Dorsolateral prefrontal cortex (tissue), 122 donors: ENCODE measurements at places on chromosomes 6 and 20.

- DNase-seq: peak; percentile 84
Measured at GRCh38 chr6:31795616-31796298, at the start of gene VARS1. Gene VARS1 (minus strand): TSS chr6:31795752. CDS start chr6:31795217, 535 bp downstream.

DNA sequence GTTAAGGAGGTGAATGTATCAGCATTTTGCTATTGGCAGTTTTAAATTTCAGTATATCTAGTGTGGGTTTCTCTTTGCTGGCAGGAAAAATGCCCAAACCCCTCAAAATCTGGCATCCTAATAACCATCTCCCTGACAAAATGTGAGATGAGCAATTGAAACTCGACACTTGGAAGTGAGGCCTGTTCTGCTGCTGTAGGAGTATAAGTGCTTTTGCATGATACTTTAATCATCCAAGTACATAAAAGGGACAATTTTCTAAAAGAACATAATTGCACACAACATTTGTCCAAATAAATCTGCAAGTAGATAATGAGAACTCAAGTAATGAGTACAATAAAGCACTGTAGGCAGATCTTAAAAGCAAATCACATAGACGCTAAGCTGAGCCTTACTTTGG is 36.5 kb downstream of the LAMP5 start:
- no peak for DNase-seq

- DNase-seq: no peak
Measured at GRCh38 chr6:12313306-12313991, 23.3 kb downstream of the EDN1 start.

GRCh38 chr6:163427498-163428254 is 13.2 kb downstream of the QKI start:
- DNase-seq: no peak

DNA sequence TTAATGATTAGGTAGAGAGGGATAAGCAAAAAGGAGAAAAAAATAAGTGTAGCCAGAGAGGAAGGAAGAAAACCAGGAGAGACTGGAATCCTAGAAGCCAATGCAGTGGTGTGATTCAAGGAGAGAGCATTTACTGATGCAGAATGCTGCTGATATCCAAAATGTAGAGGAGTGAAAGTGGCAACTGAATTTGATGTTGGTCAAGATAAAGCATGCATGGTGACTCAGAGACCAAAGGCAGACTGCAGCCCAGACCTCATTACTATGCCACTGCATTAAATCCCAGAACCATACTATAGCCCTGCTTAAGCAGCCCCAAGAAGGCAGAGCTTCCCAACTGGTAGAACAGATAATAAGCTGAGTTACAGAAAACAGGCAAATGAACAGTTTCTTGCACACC is 15.8 kb downstream of the KLHL32 start:
- no peak for DNase-seq

DNA sequence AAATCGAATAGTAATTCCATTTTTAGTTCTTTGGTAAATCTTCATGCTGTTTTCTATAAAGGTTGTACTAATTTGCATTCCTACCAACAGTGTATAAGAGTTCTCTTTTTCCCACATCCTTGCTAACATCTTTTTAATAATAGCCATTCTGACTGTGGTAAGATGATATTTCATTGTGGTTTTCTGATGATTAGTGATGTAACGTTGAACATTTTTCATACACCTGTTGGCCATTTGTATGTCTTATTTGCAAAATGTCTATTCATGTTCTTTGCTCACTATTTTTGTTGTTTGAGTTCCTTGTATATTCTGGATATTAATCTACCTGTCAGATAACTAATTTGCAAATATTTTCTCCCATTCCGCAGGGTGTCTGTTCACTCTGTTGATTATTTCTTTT is 64.5 kb downstream of the LIN28B start:
- DNase-seq: no peak

DNA sequence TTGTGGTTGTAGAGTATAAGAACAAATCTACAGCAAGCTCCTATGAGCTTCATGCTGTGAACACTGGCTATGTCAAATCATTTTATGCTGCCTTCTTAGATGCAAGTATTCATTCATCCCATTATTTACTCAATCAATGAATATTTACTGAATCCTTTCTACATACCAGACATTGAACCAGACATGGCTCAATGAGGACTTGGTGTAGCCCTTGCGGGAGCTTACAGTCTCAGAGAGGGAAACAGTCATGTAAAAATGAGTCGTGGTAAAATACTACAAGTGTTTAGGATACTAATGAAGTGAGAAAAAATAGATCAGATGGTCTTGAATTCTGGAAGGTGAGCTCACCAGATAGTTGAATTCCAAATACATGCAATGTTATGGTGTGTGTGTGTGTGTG is 44.8 kb upstream of the ENPP1 start:
- DNase-seq: no peak

DNA sequence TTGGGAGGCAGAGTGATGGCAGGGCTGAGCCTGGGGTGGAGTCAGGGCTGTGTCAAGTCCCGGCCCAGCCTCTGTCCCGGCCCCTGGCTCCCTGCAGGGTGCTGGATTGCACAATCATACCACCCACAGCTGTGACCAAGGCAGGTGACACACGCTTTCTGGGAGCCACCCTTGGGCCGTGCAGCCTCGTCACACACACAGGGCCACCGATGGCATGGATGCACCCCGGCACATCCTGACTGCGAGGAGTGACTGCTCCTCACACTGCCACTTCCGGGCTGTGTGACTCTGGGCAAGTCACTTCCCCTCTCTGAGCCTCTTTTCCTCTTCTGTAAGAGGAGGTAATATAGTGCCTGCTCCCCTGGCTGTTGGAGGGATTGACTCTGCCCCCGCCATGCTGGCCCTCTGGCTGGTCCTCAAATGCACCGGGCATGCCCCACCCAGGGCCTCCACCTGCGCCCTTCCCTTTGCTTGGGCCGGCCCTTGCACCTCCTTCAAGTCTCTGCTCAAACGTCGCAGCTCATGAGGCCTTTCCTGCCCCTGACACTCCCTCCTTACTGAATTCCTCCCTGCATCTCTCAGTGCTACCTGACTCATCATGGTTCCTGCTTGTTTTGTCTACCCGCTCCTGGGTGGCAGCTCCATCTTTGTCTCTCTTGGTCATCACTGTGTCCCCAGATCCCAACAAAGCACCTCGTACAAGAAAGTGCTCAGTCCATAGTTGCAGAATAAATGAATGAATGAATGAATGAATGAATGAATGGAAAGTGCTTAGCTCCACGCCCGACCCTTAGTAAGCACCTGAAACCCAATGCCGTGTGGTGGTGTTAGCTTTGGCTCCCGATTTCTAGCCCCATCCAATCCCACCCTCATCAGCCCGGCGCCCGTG is 93.5 kb downstream of the CEBPB start:
- DNase-seq: no peak

DNA sequence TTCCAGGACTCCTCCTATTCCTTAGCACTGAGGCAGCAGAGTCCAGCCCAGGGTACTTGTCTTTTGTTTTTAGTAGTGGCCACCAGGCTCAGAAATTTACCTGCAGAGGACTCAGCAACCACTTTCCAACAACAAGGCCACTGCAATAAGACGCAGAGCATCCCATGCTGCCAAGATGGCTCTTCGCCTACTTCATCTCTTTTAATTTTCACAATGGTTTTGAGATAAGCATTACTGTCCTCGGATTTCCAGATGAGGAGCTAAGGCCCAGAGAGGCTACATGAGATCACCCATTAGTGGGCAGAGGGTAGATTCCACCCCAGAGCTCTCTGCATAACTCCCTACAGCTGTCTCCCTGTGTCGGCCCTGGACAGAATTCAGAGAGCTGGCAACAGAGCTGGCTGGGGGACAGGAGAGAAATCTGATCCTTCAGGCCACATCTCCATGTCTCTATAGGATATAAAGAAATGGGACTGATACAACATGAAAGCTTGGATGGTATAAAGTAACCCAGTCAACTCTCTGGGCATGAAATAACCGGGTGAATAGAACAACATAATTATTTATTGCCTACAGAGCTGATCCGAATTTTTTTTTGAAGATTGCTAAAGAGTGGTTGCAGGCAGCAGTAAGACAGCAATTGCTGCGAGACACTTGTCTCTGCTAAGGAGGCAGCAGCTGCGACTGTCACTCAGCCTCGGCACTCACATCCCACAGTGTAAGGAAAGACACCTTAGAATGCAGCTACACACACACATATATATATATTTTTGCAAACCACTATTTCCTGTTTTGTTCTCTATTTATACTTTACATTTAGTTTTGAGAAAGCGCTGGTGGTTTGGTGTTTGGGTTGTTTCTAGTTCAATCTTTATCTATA is 37.2 kb downstream of the SCML4 start:
- no peak for DNase-seq

- DNase-seq: no peak
Measured at GRCh38 chr6:101080597-101080996, 199.5 kb upstream of the ASCC3 start.

GRCh38 chr6:141361559-141361958 is 771.2 kb upstream of the GJE1 start:
- no peak for DNase-seq

GRCh38 chr20:17835240-17835933 is 133.2 kb downstream of the SNX5 start:
- no peak for DNase-seq

GRCh38 chr20:48892049-48892470 is 29.5 kb upstream of the ARFGEF2 start:
- DNase-seq: no peak

GRCh38 chr6:43223175-43223574 is 6.1 kb downstream of the DNPH1 start:
- no peak for DNase-seq

DNA sequence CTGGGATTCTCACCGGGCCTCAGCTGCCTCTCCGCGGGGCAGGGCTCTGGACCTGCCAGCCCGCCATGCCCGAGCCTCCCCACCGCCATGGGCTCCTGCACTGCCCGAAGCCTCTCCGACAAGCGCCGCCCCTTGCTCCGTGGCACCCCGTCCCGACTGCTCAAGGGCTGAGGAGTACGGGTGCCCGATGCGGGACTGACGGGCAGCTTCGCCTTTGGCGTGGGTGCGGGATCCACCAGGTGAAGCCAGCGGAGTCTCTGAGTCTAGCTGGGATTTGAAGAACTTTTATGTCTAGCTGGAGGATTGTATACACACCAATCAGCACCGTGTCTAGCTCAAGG is 5.3 kb upstream of the RANBP9 start:
- DNase-seq: no peak

DNA sequence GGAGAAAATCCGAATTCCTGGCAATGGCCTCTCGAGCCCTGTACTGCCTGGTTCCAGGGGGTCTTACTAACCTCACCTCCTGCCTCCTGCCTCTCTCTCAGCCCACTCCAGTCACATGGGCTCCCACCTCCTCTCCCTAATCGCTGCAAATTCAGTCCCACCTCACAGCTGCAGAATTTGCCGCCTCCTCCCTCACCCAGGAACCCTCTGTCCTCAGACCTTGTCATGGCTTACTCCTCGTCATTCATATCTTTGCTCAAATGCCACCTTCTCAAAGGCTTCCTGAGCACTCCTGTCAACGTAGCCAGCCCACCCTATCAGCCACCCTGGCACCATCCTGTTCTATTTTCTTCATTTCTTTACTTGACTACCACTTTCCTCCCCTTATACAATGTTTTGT is 89.0 kb downstream of the SLC2A10 start:
- DNase-seq: no peak

DNA sequence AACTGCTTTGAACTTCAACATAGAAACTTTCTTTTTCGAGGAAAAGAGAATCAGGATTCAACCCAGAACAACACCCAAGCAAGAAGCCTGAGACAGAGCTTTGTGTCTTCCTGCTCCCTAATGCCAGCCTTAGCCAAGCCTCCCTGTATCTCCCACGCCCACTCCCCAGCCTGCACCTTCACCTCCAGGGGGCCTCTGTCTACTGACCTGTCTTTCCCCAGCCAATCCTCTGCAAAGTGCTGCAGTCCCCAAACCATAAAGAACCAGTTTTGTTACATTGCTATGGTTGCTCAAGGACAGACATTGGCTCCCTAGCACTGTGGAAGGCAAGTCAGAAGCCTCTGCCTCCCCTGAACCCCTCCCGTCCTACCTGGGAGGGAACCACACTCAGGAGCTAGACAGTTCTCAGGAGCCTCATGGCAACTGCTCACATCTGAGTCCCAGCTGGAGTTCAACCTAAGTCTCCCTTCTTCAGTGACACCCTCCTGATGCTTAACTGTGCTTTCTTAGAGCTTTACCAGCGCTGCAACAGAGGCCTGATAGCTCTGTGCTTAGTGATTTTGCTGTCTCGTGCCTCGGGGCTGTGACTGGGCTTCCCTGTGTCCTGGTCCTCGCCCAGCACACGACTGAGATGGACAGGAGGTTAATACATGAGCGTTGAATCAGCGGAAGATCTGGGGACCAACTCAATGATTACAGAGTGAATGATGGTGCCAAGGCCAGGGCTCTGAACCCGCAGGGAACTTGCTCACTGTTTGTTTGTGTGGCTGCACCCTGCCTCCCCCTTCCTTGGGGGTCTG is 101.5 kb upstream of the DUSP22 start:
- DNase-seq: no peak

GRCh38 chr20:60271597-60271996 is 313.4 kb downstream of the CDH26 start:
- DNase-seq: no peak

DNA sequence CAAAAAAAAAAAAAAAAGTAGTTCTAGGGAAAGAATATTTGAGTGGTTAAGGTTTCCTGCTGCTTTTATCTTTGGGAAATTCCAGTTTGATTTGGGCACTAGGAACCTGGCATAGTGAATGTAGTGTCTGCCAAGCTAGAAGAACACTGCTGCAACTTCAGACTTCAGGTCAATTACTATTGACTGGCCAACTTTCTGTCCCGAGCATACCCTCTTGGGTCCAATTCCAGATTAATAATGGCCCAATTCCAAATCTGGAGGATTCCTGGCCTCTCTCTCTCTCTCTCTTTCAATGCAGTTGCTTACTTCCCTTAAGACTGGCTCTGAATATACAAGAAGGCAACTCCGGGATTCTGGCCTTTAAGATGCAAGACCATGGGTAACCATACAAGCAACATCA is 74.9 kb downstream of the ANKEF1 start:
- DNase-seq: no peak

DNA sequence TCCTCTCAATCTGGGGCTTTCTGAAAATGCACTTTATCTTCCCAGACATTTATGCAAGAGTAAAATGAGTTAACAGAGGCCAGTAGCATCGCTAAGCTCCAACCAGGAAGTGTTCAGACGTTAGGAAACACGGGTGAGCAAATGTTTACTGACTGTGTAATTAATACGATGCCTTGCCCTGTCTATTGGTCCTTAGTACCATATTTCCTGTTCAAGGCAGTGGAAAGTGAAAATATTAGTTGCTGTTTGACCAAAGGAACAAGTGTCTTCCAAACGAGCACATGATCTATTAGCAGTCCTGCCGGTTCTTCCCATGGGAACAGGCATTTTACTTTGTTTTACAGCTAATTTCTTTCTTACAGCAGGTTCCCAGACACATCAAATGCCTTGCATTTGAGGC is 311.1 kb upstream of the JAG1 start:
- DNase-seq: no peak

DNA sequence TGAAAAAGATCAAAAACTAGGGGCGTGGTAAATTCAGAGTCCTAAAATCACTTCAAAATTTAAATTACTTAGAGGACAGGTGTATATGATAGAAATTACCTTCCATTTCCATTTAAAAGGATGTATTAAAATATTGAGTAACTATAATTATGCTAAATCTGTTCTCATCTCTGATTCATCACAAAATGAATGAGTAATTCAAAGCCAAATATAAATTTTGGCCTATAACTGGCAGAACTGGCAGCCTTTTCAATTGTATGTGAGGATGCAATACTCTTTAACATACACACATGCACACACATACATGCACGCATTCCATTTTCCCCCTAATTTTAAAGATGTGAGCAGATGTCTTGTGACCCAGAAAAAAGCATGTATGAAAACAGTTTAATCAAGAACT is 194.6 kb downstream of the EPM2A start:
- no peak for DNase-seq
